ENCODE measurements at places on chromosomes 7 and 10.

DNA sequence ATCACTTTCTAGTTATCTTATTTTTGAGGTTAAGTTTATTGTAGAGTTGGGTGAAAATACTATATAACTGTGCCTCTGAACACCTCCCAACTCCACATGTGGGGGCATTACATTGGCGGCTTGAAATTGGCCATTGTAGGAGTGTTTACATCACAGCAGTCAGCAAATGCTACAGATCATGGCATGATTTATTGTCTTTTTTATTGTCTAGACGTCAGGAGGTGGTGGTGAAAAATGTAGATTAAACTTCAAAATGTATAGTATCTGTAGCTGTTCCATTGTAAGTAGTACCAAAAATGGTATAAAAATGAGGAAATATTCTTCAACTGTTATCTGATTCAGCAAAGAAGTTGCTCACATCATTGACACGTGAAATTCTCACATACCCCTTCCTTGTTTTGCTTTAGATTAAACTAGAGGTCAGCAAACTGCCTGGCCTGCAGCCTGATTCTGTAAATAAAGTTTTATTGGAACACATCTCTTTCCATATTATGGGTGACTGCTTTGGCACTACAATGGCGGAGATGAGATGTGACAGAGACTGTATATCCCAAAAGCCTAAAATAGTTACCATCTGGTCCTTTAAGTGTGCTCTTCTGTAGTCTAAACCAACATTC, 35.0 kb downstream of the TAF3 start:
- no peak for DNase-seq

DNA sequence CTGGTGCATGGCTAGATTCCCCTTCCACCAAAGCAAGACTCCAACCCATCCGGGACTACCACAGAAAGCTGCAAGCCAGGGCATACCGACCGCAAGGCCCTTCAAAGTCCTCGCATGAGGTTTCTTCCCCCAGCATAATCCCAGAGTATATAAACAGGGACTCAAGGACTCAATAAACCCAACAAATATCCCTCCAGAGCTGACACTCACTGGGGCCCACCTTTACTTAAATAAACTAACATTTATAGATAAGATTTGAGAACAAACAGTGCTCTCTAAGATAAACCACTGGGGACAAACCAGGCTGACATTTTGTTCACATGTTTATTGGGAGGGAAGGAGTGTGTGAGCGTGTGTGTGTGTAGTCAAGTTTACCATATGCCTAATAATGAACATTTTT, 138.2 kb downstream of the ADAM12 start:
- DNase-seq, result no peak

DNA sequence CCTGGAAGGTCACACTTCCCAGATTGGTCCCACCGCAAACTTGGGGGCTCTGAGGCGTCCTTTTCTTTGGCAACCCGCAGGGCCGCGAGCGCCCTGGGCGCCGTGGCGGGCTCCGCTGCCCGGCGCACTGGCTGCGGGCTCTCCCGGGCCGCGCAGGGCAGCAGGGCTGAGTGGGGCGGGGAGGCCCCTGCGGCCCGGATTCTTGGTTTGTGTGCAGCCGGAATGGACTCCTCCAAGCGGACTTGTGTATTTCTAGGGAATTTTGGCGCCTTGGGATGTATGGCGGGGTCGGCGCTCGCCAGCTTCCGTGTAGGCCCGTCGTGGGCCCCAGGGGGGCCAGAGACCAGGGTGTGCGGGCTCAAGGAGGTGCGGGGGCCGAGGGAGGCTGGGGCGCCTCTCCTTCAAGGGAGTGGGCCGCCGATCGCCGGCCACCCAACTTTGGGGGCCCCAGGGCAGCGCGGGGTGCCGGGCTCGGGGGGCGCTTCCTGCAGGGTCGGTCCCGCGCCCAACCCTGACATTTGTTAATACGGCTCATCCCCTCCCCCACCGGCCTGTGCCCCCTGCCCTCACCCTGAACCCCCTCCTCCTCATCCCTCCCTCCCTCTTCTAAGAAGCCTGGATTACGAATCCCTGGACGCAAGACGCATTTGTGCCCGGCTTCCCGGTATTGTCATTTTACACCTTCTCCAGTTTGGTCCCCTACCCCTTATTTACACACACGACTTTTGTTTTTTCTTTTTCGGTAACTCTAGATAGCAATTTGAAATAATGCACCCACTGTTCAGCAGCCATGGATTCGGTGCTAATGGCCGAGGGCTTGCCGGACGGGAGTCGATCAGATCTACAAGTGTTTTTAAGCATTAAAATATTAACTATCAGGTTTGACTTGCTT, 2.5 kb downstream of the TCF7L2 start:
- no peak for DNase-seq

- DNase-seq, result no peak
Measured at GRCh38 chr10:106044503-106044902, 1120.0 kb downstream of the SORCS1 start.

GRCh38 chr7:138729444-138729843, 28.3 kb upstream of the SVOPL start:
- no peak for DNase-seq

- DNase-seq, result no peak
Measured at GRCh38 chr7:128131731-128132130, 100.5 kb upstream of the LRRC4 start.

- DNase-seq, result no peak
Measured at GRCh38 chr10:105188737-105189462, 547.8 kb downstream of the SORCS3 start.

- peak; percentile 20 for DNase-seq
Measured at GRCh38 chr10:43078986-43079273, 2.1 kb downstream of the RET start.

DNA sequence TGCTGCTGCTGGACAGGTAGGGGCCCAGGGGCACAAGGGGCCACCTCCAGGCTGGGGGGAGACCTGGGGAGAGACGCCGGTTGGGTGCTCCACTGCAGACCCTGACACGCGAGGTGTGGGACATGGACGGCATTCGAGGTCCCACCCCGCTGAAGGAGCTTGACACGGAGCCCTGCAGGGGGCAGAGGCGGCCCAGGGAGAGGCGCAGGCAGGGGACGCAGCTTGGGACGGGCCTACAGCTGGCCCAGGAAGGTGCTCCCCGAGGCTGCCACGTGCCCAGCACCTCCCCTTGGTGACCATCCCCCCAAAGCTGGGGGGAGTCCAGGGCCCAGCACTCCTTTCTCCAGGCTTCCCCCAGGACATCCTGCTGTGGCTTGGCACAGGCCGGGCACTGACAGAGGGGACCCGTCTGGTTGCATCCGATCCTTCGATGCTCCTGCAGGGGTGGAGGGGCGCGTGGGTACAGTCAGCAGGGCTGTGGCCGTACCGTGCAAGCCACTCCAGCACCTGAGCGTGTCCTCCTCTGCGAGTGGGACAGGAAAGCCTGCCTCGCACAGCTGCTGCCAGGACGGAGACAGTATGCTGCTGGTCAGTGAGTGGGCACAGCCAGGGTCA, 174.4 kb downstream of the ELFN1 start:
- DNase-seq, result no peak

DNA sequence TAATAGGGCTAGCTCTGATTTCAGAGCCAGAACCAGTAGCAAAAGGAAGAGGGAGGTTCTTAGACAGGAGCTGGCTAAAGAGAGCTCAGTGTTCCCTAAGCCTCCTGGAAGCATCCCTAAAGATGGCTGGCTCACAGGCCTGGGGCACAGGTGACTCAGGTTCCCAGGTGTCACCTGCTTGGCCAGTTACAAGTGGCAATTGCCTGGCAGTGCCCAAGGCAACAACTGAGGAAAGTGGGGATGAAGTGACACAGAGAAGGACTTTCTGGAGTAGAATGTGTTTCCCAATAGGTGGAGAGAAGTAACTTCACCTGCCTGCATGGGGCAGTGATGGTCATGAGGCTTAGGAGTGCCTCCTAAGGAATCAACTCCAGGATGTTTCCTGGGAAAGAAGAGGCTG, 66.5 kb upstream of the EEPD1 start:
- DNase-seq, result no peak

- DNase-seq, result no peak
Measured at GRCh38 chr7:149547126-149547525, 49.5 kb upstream of the ZNF746 start.

- peak; percentile 30 for DNase-seq
Measured at GRCh38 chr7:50182759-50183158, 89.7 kb upstream of the ZPBP start.

DNA sequence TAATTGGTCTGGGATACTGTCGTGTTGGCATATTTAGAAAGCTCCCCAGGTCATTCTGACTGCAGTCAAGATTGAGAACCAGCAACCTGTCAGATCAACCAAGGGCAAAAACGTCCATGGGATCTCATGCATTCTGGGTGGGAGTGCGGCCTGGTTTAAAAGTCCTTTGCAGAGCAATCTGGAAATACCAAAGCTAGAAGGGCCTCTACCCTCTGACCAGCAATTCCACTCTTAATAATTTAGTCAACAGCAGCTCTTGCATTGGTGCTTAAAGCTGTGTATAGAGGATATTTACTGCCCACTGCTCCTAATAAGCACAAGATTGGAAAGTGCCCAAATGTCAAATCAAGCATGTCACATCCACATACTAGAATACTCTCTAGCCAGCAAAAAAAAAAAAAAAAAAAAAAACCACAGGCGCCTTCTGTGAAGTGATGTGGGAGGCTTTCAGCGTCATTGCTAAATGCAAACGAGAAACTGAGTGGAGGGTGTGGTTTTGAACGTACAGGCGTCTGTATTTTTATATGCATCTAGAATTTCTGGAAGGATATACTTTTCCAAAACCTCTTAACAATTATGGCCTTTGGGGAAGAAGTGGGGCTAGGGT, 44.8 kb upstream of the HSPA12A start:
- DNase-seq, result no peak

Measured in head of caudate nucleus (tissue), 42 donors.